NCI-H187 treated with DMSO at 0.1 percent for 48 hours (cell line): ENCODE measurements at places on chromosomes 7 and 10.
A peak's percentile ranks its signal among the peaks of the same experiment; 100 is the strongest.

DNA sequence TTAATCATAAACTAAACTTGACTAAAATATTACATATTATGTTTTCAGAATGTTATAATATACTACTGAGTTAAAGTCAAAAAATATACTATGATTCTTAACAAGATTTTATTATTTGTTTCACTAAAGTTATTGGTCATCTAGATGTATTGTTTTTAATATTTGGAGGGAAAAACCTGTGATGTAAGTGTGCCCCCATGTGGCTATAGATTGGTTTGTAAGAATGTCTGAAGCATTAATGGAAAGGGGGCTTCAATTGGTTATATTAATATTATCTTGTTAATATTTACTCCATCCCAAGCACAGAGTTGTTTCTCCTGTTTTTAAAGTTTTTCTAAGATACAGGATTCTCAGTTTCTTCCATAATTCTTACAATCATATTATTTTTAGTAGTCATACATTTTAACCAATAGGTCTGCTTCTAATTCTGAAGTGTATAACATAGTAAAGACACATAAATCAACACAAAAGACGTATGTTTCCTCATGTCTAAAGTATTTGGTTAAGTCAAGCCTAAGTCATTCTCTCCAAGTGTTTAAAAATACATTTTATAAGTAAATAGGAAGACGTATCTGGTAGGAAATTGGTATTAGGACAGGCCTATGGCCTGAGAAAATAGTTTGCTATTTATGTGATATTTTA is 58.0 kb downstream of the GNAT3 start:
- DNase-seq: no peak

DNA sequence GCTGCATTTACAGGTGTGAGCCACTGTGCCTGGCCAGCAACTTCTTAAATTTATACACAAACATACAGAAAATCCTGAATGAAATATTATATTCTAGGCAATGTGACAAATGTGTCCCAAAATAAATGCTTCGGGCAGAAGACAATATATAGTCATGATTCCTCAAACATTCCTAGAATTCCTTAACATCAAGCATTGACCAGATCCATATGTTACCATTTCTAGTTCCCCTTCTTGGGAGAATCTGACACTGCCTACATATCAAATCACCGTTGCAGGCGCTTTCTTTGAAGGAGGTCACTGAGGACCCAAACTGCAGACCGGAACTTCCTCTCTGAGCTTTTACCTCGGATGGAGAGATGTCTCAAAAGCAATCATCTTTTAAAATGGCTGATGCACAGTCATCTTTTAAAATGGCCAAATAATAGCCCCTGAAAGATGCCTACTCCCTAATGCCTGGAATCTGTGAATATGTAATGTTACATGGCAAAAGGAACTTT is 323.5 kb downstream of the PHF14 start:
- DNase-seq: no peak

- DNase-seq: no peak
These were observed 2.3 kb downstream of the HDAC9 start for GRCh38 chr7:18497800-18498199.

DNA sequence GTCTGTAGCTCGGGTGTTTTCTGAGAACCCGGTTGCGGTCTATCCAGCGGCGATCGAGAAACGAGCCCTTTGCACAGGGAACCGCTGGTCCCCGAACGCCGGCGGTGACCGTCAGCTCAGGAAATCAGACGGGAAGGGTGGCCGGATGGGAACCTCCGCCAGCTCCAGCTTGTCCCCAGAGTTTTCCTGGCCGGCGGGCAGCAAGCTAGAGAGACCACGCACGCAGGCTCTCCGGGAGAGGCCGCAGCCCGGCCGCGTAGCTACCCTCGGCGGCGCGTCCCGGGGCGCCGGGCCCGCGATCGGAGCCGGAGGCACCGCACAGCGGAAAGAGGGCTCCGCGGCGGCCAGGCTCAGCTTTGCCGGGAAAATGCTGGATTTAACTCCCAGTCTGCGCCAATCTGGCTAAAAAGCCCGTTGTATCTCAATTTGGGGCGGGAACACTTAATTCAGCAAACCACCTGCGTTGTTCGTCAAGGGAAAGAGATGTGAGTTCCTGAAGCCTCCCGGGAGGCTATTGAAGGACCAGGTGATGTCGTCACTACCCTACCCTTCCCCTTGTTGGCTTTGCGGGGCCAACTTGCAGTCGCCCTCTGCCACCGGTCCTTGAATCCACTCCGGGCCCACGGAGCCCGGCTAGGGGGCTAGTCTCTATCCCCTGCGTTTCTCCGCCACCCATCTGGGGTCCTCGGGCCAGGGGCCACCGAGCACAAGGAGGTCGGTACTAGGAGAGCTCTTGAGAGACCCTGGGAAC is 859 bp upstream of the CH25H start:
- no peak for DNase-seq

- DNase-seq: no peak
These were observed 19.4 kb upstream of the SH2D4B start for GRCh38 chr10:80518143-80518806.

DNA sequence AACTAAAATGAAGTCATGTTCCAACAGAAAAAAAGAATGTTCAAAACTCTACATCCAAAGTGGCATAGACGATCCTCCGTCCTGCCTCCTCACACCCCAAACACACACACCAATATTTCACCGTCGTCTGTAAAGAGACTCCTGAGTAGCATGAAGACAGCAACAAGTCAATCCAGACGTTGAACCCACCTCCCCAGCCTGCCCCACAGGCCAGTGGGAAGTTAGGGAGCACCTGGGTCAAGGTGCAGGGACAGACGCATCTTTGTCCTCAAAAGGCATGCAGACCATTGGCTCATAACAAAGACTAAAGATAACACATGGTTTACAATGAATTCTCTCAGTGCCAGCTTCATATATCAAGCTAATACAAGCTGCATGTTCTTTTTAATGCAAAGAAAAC is 396.5 kb downstream of the TCERG1L start:
- no peak for DNase-seq

- DNase-seq: peak; percentile 41
These were observed 1128.7 kb downstream of the CNTNAP2 start for GRCh38 chr7:147245274-147245673.

- no peak for DNase-seq
These were observed 116.7 kb upstream of the C7orf33 start for GRCh38 chr7:148473703-148474480.

DNA sequence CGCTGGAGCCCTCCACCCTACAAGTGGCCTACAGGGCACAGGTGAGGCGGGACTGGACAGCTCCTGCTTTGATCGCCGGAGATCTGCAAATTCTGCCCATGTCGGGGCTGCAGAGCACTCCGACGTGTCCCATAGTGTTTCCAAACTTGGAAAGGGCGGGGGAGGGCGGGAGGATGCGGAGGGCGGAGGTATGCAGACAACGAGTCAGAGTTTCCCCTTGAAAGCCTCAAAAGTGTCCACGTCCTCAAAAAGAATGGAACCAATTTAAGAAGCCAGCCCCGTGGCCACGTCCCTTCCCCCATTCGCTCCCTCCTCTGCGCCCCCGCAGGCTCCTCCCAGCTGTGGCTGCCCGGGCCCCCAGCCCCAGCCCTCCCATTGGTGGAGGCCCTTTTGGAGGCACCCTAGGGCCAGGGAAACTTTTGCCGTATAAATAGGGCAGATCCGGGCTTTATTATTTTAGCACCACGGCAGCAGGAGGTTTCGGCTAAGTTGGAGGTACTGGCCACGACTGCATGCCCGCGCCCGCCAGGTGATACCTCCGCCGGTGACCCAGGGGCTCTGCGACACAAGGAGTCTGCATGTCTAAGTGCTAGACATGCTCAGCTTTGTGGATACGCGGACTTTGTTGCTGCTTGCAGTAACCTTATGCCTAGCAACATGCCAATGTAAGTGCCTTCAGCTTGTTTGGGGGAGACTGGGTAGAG is at the start of gene COL1A2:
Gene COL1A2, plus strand, starts transcription at position 459 of the 704 bp plus-strand sequence. Its CDS starts 137 bp downstream, at position 596.
- DNase-seq: no peak

GRCh38 chr10:103442031-103442461 is 10.1 kb downstream of the CALHM2 start:
- no peak for DNase-seq

GRCh38 chr10:48234787-48235186 is 39.7 kb downstream of the FRMPD2 start:
- no peak for DNase-seq

- DNase-seq: no peak
These were observed 68.4 kb upstream of the ITGB1 start for GRCh38 chr10:33026422-33026821.

DNA sequence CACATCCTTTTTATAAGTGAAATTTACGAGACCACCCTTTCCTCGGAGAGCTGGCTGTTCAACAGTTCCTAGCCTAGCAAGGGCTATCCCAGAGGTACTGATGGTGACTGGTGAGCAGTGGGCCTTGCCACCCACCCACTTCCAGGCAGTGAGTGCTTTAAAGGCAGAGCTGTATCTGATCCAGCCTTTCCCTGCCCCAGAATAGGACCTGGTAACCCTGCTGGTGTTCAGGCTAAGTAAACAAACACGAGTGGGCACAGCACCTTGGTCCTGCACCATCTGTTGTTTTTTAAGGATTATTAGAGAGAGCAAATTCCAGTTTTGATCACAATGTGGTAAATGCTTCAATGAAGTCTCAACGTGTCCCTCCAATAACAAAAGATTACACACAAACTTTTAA is 75.7 kb downstream of the COBL start:
- no peak for DNase-seq

GRCh38 chr7:28088032-28088431 is 92.6 kb downstream of the JAZF1 start:
- no peak for DNase-seq

DNA sequence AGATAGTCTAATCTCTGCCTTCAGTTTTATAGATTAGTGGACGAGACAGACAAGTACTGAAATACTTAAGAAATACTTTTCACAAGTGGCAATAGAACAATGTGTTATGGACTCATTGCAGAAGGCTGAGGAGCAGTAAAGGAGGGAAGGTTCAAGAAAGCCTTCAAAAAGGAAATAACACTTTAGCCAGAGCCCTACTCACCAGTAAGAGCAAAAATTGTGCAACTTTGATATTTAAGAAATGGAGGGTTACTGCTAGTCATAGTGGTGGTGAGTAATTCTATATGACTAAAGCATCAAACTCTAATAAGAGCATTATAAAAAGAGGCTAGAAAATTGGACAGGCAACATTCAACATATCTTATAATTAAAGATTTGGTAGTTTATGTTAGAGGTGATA is 28.8 kb downstream of the PTPN12 start:
- no peak for DNase-seq

GRCh38 chr7:128841921-128842673 is 11.9 kb downstream of the FLNC start:
- DNase-seq: no peak

DNA sequence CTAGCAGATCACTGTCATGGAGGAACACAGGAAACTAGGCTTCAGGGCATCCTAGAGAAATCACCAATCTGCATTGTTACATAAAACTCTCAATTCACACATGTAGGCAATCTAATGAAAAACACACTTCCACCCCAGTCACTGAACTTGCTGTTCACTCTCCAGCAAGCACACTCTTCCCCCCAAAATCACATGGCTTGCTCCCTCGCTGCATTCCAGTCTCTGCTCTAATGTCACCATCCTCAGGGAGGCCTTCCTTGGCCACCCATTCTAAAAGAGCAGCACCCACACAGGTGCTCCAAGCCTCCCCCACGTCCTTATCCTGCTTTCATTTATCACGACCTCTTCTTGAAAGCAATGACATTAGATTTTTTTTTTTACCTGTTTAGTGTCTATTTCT is 19.6 kb downstream of the CUL2 start:
- DNase-seq: no peak

- DNase-seq: no peak
These were observed 154.4 kb upstream of the AKR1E2 start for GRCh38 chr10:4671451-4672145.

DNA sequence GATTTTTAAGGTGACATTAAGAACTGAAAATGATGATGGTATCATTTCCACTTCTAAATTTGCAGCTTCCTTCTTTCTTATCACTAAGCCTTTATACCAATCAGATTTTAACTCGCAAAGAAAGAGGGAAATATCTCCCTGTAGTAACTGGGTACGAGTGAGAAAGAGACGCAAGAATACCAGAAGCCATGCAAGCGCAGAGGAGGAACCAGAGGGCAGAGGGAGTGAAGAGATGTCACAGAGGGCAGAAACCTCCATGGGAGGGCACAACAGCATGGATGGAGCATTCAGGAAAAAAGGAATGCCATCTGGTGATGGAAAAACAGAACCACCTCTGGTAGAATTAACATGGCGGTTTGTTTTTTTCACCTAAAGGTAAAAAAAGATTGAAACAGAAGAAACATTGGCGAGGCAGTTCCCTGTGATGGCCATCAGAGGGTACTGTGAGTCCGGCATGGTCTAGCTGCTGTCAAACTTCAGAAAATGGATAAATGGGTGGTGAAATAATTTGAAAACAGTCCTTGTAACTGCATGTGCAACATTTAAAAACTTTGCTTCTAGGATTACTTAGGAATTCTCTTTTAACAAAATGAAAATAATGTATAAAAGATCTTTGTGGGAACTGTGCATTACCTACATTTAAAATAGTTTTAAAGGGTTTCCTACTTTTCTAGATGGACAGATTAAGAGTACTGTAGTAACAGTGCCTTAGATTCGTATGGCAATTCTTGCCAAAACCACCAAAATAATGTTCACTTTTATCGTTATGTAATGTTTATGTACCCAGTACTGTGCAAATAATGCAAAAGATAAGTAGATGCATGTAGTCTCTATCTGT is 91.8 kb downstream of the ARHGAP12 start:
- DNase-seq: no peak

DNA sequence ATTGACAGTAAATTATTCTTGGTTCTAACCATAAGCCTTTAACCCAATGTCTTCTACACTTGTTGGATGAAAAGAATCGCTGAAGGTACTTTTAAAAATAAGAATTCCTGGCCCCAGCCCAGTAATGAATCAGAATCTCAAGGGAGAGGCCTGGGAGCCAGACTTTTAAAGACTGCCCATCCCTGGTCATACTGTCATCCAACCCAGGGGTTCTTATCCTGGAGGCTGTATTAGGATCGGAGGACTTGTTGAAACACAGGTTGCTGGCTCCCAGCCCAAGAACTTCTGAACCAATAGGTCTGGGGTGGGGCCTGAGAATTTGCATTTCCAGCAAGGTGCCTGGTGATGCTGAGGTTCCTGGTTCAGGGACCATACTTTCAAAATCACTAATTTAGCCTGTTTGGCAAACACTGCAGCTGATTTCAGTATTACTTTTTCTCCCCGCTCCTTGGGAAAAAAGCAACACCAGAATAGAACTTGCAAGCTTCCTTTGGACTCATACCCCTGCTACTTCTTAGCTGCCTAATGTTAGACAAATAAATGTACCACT is 79.5 kb upstream of the FAM133B start:
- no peak for DNase-seq

- no peak for DNase-seq
These were observed 60.7 kb downstream of the DGKB start for GRCh38 chr7:14841869-14842268.

DNA sequence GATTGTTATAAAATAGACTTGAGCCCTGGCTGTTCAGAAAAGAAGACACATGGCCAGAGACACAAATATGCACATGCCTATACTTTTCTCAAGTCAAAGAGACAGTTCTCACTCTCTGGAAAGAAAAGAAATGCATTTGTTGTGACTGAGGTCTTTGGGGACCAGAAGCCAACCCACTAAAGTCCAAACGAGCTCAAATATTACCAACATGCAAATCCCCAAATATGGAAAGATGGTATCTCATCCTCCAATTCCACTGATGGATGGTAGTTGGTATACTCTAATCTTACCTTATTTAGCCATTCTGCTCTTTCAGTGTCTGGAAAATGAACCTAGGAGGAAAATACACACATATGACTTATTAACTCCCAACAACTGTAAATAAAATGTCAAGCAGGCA is 30.6 kb downstream of the ESYT2 start:
- DNase-seq: no peak
